ENCODE measurements at places on chromosomes 5 and 9.
A peak's percentile ranks its signal among the peaks of the same experiment; 100 is the strongest.

GRCh38 chr9:106111039-106111730 is 416.8 kb downstream of the TMEM38B start:
- DNase-seq: no peak

- no peak for DNase-seq
Observed at GRCh38 chr9:93660352-93661046, 84.1 kb downstream of the PHF2 start.

GRCh38 chr9:470552-471194 is 256.0 kb downstream of the DOCK8 start:
- no peak for DNase-seq

GRCh38 chr5:53463909-53464621 is 16.4 kb upstream of the FST start:
- no peak for DNase-seq

GRCh38 chr9:136090768-136091581 is 4.1 kb downstream of the NACC2 start:
- no peak for DNase-seq

DNA sequence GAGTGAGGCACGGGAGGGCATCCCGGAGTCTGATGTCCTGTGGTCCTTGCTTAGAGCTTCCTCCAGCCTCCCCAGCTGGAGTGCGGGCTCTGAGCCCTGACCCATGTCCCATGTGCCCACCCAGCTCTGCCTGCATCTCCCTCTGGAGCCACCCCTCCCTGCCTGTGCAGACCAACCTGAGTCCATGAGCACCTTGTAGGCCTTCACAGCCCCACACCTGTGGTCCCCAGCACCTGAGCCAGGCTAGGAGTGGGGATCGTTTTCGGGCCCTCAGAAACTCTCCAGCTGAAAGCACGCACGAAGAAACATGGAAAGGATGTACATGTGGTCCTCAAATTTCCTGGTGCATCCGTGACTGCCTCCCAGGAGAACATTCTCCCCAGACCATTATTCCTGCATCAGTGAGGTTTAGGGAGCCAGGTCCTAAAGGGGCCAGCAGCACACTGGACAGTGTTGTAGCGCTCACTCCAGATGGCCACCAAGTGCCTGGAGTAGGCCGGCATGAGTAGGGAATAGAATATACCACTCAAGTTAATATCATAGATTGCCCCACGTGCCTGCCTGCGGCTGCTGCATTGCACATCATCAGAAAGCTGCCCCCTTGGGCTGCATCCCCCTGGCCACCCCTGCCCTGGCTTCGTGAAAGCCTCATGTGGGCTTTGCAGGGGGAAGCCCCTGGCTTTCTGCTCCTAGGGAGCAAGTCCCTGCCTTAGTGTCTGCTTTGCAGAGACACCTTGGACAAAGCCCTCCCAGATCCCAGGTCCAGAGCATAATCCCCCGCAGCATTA is 80.6 kb downstream of the WNK2 start:
- no peak for DNase-seq

DNA sequence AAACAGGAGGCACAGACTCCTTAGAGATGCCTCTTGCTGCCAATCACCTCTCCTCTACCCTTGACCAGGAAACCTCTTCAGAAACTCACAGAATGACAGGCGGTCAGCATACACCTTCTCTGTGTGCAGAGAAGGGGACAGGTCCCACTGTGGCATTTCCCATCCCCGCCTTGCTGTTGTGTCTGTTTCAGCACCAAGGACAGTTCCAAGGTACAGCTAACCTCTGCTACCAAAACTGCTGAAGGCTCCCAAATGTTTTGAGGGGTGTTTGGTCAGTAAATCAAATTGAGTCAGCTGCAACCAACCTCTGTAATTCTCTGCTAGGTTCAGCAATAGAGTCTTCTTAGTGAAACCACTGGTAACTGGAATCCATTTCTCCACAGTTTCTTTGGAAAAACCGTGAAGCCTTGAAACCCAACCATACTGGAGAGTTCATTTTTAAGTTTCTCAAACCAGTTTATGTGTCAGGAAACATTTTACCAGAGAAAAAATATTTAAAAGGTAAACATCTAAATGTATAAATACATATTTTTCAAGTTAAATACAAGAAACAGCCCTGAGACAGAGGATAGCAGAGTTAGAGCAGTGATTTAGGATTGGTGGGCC is 122.0 kb downstream of the DRD1 start:
- no peak for DNase-seq

GRCh38 chr5:17425385-17426070 is 72.5 kb upstream of the TAF11L2 start:
- no peak for DNase-seq

DNA sequence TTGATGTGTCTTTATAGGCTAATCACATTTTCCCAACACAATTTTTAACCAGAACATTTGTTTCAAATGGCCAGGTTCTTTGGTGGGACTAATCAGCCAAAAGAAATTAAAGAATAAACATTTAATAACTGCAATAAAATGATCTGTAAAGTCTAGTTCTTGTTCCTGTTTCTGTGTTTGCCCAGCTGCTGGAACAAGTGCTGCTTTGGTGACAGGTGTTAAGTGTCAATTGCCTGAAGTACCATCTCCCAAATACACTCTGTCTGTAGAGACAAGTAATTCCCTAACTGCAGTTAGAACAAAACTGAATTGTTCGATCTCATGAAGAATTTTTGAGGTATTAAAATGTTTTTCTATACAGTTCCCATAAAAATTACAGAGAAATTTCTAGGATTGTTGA is 402.3 kb upstream of the CHD1 start:
- DNase-seq: no peak

DNA sequence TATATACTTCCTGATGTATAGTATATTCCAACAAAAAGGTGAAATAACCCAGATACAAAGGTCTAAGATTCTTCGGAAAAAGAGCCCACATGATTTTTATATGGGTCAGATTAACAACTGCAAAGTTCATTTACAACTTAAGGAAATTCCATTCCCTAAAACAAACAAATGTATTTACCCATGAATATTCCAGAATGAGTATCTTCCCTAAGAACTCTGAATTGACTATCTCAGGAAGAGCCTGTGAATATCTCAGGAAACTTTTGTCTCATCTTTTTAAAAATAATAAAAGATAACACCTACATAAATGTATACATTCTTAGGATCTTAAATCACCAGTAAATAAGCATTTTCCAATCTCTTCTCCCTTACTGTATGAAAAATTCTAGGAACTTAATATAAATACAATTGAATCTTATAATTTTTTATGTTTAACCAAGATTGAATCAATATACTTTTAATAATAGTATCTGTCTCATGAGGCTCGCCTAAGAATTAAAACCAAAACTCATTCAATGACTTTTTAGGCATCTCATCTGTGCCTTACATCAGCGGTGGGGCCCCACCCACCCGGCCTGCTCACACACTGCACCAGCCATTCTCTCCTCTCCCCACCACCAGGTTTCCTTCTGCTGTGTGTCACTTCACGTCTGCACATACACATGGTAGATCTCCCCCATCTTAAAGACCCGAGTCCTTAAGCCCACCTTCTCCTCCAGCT is 78.1 kb downstream of the RAPGEF1 start:
- peak; percentile 74 for DNase-seq

DNA sequence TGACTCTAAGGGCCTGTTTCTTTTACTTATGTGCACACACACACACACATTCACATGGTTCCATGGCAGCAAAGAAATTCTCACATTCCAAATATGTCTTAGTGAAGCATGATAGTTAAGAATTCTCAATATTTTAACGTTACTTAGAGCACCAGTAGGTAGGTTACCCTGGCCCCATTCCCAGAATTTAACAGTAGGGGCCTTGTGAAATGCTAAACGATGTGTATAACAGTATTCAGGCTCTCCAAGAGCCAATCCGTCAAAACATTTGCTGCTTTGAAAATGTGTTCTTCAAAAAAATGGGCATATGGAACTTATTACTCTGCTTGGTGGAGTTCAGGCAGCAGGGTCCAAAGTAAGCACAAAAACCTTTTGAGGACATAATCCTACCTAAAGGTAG is 93.7 kb upstream of the DAB2 start:
- no peak for DNase-seq

Measured in activated CD4-positive, alpha-beta T cell treated with anti-CD3 and anti-CD28 coated beads for 4 hours (primary cell).